ENCODE measurements at places on chromosomes 16 and 17.

- DNase-seq: no peak
Measured at GRCh38 chr16:9489835-9490467, 398.5 kb downstream of the HAPSTR1 start.

GRCh38 chr17:8337802-8338752, 1.6 kb upstream of the ODF4 start:
- no peak for DNase-seq

DNA sequence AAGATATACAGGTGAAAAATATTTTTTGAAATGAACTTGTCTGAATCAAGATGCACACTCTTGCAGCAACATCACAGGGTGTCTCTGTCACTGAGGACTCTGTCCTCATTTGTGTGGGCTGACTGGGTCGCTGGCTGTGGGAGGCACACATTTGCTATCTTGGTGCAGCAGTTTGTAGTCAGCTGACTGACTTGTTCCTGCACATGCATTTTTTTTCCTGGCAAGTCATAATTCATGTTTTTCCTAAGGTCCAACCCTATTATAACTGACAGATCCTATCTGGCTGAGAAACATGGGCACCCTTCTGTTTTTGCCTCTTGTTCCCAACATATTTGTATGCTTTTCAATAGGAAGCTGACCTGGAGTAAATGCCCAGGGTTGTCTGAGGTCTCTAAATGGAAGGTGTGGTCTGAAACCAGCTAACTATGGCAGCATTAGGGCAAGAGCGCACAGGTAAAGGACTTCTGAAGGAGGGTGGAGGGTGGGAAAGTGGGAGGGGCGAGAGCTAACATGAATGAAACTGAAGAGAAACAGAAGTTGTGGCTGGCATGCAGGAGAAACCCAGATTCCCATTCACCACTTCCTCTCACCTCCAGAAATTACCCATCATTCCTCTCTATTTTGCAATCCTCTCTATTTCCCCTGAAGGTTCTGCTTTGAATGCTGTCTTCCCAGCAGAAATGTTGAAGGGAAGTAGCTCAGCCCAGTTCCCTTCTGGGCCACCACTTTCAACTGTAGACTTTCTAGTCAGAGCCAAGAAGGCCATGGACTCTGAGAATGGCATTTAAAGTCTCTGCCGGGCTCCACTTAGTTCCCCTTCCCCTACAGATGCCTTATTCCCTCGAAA, 166.1 kb downstream of the PRKCA start:
- DNase-seq: peak; percentile 100

GRCh38 chr16:89434490-89434889, 55.9 kb downstream of the ANKRD11 start:
- no peak for DNase-seq

GRCh38 chr16:48381201-48381600, 4.0 kb downstream of the SIAH1 start:
- DNase-seq: no peak

GRCh38 chr17:35577830-35578196, 558 bp downstream of the PEX12 start:
- DNase-seq: no peak

Measured in Kasumi-1 (cell line).